NCI-H524 (cell line): ENCODE measurements at places on chromosomes 1 and 21.

GRCh38 chr1:87478231-87478630, 149.6 kb downstream of the LMO4 start:
- DNase-seq: no peak

- no peak for DNase-seq
These were observed 7.4 kb upstream of the IRF2BP2 start for GRCh38 chr1:234617131-234617985.

DNA sequence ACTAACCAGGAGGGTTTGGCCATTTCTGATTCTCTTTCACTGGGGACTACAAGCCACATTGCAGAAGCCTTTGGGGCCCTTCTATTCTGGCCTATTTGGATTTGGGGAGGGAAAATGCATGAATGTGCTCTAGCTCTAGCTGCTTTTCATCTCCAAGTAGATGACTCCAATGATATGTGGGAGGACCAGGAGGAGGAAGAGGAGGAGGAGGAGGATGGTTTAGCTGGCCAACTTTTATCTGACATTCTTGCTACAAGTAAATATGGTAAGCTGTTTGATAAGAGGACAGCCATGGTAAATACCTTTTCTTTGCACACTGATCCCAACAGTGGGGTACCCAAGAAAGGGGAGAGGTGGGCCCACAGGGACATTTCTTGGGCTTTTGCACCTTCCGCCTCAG, 14.0 kb upstream of the SHISA4 start:
- DNase-seq: no peak

- peak; percentile 41 for DNase-seq
These were observed 210.7 kb upstream of the EDN2 start for GRCh38 chr1:41695118-41695745.

DNA sequence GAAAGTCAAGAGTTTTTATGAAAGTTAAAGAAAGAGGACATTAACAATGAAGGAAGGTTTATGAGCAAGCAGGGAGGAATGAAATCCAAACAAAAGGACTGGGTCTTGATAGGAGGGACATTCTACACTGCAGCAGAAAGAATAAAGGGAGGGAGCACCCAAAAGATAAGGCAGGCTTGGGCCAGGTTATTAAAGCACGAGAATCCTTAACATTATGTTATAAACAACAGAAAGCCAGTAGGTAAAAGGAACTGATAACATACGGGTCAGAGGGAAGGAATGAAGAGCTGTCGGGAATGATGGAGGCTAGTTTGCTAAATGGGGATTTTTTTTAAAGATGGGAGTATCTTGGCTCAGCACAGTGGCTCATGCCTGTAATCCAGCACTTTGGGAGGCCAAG, 19.4 kb downstream of the LPGAT1 start:
- DNase-seq: no peak

DNA sequence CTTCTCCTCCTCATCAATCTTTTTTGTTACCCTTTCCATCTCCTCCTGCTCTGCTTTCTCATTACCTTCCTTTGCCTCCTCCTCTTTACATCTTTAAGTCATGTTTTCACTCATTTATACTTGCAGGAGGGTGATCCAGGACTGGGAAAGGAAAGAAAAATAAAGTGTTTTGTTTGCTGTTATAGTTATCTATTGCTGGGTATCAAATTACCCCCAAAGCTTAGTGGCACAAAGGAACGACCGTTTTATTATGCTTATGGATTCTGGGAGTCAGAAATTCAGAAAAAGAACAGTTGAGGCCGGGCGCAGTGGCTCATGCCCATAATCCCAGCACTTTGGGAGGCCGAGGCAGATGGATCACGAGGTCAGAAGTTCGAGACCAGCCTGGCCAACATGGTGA, 12.5 kb upstream of the AGO4 start:
- DNase-seq: no peak

- no peak for DNase-seq
These were observed 655.4 kb upstream of the B3GALT2 start for GRCh38 chr1:193841857-193842256.

DNA sequence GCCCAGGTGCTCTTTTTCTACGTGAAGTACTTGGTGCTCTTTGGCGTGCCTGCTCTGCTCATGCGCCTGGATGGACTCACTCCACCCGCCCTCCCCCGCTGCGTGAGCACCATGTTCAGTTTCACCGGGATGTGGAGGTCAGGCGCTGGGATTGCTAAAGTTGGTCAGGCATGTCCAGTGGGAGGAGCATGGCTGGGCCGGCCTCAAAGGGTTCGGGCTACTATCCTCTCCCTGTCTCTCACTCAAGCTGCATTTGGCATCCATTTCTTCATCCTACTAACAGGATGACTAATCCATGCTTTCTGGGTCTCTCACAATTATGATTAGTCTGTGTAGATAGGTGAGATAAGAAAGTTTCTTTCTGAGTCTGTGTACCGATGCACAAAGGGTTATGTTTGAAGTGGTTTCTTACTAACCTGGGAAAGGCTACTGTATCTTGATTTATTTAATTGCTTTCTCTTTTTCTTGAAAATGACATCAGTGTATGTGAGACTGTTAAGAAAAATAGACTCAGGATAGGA, 135.9 kb downstream of the HHAT start:
- no peak for DNase-seq

GRCh38 chr1:185388815-185389214, 71.8 kb upstream of the IVNS1ABP start:
- DNase-seq: no peak

DNA sequence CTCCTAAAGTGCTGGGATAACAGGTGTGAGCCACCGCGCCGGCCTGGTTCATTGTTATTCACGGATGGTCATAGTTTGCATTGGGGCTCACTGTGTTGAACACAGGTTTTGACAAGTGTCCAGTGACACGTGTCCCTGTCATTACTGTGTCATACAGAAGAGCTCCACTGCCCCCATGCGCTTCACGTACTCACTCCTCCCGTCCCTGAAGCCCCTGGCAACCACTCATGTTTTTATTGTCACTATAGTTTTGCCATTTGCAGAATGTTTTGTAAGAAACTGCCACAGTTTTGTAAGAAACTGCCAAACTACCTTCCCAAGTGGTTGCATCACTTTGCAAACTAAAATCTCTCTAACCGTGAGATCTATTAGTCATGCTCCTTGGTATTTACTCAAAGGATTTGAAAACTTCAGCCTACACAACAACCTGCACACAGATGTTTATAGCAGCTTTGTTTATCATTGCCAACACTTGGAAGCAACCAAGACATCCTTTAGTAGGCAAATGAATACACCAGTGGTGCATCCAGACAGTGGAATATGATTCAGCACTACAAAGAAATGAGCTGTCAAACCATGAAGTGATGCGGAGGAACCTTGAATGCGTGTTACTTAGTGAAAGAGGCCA, 163.2 kb upstream of the COL6A1 start:
- DNase-seq: no peak

GRCh38 chr1:200302192-200302920, 107.5 kb downstream of the ZNF281 start:
- peak; percentile 55 for DNase-seq

- DNase-seq: peak; percentile 14
These were observed 55.6 kb upstream of the ADAR start for GRCh38 chr1:154663471-154664060.
